ENCODE measurements at places on chromosomes 13 and 19. TPM values are rescaled to one million over a fixed set of nuclear protein-coding genes. Genes with fewer than 3 reads are reported as not detected.

The IQCN gene
- 0.61 TPM for total RNA-seq

The NEK3 gene
- total RNA-seq = 33.3 TPM

The APOC1 gene
- total RNA-seq = 76.2 TPM

The CEACAM21 gene
- total RNA-seq = 0.35 TPM

The RHPN2 gene
- total RNA-seq = 25.8 TPM

The PTGIR gene
- total RNA-seq = 0.24 TPM

The ELSPBP1 gene
- total RNA-seq = not detected

The PEAK3 gene
- not detected for total RNA-seq

The ZNF229 gene
- total RNA-seq = 1.8 TPM

The PEPD gene
- 78.6 TPM for total RNA-seq

The DNAJC15 gene
- total RNA-seq = 15.6 TPM

The ATP13A1 gene
- 64.3 TPM for total RNA-seq

The CD209 gene
- total RNA-seq = not detected

The C19orf73 gene
- total RNA-seq = 3.1 TPM

The ERFL gene
- 0.66 TPM for total RNA-seq

The PABPC3 gene
- total RNA-seq = 0.39 TPM

The FCER2 gene
- 0.48 TPM for total RNA-seq

The WASF3 gene
- total RNA-seq = 32.6 TPM

The C5AR2 gene
- total RNA-seq = 0.14 TPM

The PEG3 gene
- total RNA-seq = 0.27 TPM

The ZSCAN18 gene
- total RNA-seq = 64.8 TPM

The TMEM238 gene
- total RNA-seq = 5.8 TPM

The RGS9BP gene
- 0.24 TPM for total RNA-seq

The COX7A1 gene
- 0.64 TPM for total RNA-seq

The IZUMO2 gene
- 3.5 TPM for total RNA-seq

The SBK2 gene
- total RNA-seq = 5.2 TPM

The MBNL2 gene
- 0.85 TPM for total RNA-seq

The TUBA3C gene
- not detected for total RNA-seq

The STRN4 gene
- 126 TPM for total RNA-seq

Data from WTC11 (cell line).